ENCODE measurements at places on chromosomes 11 and 22.
A peak's percentile ranks its signal among the peaks of the same experiment; 100 is the strongest.

- DNase-seq, result no peak
Observed at GRCh38 chr22:26748845-26749244, 91.5 kb downstream of the MIAT start.

DNA sequence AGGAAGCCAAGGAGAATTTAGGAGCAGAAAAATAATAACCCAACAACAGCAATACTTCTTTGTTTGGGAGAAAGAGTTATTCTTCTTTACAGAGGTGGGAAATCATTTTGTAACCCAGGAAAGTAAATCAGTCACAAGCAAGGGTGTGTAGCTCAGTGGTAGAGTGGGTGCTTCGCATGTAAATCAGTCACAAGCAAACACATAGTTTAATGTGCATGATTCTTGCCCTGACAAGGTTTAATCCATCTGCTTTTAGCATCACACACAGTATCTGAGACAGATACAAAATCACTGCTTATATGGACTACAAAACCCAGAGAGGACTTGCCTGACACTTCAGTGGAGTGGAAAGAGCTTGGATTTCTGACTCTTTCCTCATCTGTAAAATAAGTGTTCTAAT, 82.0 kb downstream of the RELT start:
- DNase-seq, result no peak

DNA sequence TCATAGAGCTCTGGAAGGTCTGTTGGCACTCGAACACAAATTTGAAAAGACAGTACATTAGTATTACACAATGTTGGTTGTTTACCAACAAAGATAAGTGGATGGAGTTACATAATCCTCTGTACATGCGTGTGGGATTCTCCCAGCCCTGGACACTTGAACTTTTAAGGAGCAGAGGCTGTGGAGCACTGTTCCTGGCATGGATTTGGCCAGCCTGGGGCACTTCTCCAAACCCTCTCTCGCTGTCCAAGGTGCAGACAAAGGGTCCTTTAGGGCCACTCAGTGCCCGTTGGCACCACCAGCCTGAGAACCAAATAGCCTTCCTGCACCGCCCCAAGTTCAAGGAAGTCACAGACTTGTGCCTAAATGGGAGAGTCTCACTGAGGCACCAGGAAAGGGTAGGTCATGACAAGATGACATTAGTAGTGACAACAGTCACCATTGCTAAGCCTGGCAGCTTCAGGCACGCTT, 1.6 kb upstream of the ANO1 start:
- no peak for DNase-seq

GRCh38 chr11:67694875-67695555, 20.6 kb upstream of the ALDH3B2 start:
- DNase-seq, result no peak

GRCh38 chr11:113278925-113279324, 35.5 kb upstream of the TTC12 start:
- no peak for DNase-seq

GRCh38 chr11:15893080-15893492, 463.3 kb downstream of the SOX6 start:
- no peak for DNase-seq

DNA sequence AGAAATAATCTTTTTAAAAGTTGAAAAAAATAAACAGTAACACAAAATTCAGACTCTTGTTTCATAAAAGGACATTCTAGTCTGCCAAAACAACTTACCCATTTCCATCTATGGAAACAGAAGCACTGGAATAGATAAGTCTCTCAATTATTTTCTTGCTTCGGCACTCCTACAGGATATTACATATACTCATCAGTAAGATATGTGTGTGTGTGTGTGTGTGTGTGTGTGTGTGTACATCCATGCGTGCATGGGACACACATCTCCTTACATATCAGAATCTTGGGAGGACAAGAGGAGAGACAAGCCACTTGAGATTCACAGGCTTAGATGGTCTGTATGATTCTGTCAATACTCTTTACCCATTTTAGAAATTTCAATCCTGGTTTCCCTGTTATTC, 144.6 kb downstream of the ATG16L2 start:
- no peak for DNase-seq

- DNase-seq, result no peak
Observed at GRCh38 chr11:102384419-102385079, 37.5 kb downstream of the BIRC2 start.

GRCh38 chr11:1640076-1640946, 10.7 kb downstream of the KRTAP5-5 start:
- no peak for DNase-seq

DNA sequence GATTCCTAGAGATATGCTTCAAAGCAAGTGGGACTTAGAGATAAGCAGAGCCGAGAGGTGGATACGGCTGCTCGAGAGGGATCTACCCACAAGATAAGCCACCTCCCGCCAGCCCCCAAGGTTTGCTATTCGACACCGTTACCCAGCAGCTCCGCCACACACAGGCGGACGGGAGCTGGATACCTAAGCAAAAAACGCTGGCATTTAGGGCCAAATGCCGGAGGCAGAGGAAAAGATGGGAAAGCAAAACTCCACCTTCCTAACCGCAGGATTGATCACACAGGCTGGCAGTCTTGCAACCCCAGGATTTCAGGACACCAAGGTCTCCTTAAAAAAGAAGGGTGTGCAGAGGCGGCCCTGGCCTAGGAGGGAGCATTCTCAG, 709 bp downstream of the FTH1 start:
- DNase-seq, result no peak

- no peak for DNase-seq
Observed at GRCh38 chr11:17371614-17372013, 16.8 kb downstream of the KCNJ11 start.

DNA sequence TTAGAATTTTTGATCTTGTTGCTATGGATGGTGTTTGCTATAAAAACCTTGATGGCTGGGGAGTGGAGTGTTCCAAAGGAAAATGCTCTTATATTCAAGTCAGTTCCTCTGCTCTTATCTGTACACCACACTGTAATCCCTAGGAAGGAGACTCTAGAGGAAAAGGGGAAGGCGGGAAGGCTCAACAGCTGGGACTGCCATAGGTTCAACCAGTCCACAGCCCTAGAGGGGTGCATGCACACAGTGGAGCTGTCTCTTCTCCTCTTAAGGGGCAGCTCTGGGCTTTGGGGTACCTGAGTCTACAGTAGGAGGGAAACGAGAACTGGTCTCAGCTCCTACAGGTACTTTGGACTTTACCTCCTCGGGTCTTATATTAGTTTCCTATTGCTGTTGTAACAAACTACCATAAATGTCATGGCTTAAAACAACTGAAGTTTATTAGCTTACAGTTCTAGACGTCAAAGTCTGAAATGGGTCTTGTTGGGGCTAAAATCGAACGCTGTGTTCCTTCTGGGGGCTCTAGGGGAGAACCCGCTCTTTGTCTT, 77.2 kb upstream of the ZBED5 start:
- no peak for DNase-seq

GRCh38 chr22:45381348-45381747, 32.1 kb downstream of the SMC1B start:
- DNase-seq, result no peak

- DNase-seq, result no peak
Observed at GRCh38 chr22:25084405-25085107, 115.1 kb upstream of the CRYBB3 start.

- DNase-seq, result no peak
Observed at GRCh38 chr22:37420686-37421467, 6.4 kb downstream of the ELFN2 start.

DNA sequence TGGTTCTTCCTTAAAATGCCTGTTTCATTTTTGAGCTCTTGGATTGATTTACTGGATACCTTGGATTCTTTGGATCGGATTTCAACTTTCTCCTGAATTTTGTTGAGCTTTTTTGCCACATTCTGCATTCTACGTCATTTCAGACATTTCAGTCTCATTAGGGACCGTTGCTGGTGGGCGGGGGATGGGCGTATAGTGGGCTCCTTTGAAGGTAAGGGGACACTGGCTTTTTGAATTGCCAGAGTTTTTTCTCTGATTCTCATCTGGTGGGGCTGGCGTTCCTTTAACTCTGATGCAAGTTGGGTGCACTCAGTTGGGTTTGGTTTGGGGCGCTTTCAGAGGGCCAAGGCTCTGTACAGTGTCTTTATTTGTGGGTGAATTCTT, 216.5 kb downstream of the DYNC2H1 start:
- DNase-seq, result no peak

DNA sequence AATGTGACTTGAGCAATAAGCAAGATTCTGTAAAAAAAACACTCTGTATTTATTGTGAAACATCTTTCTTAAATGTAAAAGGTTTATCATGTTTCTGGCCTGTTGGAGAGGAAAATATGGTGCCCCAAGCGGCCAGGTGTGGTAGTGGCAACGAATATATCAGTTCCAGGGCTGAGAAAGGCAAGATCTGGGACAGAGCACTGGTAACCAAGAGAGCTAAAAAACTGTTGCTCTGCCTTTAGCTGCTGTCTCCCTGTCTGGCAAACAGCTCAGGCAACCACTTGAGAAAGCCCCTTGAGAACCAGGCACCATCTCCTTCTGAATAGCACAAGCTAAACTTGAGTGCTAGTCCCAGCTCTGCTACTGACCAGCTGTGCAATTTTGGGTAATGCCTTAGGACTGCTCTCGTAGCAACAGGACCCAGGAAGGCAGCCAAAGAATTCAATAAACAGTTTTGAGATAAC, 129.9 kb downstream of the KCNC1 start:
- no peak for DNase-seq

DNA sequence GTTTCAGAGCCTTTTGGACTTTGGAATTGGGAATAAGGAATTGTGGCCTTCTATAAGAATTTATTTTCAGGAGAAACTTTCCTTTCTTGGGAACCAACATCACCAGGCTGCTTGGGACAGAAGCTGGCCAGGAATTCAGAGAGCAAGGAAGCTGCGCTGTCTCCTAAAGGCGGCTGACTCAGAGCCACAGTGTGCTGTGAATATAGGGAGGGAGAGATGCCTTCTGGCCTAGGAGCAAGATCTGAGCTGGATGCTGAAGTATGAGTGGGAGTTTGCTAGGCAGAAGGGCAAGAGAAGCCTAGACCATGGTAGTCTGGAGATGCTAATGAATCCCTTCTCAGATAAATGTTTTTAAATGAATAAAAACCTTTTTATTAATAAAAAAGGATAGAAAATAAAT, 213.7 kb upstream of the TBCEL start:
- no peak for DNase-seq

DNA sequence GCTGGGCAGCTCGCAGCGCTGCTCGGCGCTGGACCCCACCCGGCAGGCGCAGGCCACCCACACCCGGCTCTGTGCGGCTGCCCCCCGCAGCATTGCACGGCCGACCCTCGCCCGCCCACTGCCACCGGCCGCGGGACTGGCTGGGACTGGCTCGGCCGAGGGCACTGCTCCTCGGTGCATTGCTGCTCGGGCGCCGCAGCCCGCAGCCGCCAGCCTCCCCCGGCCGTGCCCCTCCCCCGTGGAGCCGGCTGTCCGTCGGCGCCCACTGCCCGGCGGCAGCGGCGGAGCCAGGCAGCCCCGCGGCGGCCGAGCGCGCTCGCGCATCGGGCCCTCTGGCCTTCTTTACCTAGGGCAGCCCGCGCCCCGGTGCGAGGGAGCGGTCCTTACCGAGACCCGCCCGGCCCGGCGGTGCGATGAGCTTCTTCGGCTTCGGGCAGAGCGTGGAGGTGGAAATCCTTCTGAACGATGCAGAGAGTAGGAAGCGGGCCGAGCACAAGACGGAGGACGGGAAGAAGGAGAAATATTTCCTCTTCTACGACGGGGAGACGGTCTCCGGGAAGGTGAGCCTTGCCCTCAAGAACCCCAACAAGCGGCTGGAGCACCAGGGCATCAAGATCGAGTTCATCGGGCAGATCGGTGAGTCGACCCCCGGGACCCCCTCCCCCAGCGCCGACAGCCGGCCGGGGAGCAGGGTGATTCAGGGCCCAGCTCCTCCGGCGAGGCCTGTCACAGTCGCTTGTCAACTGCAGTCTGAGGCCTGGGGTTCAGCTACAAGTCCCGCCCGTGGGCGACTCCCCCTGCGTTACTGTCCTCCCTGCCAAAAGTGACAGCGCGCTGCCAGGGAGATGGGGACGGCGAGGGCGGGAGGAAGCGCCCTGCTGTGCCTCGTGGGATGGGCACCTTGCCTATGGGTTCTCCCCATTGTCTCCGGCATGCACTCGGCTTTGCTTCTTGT, 516 bp downstream of the VPS26B start:
- peak; percentile 46 for DNase-seq

DNA sequence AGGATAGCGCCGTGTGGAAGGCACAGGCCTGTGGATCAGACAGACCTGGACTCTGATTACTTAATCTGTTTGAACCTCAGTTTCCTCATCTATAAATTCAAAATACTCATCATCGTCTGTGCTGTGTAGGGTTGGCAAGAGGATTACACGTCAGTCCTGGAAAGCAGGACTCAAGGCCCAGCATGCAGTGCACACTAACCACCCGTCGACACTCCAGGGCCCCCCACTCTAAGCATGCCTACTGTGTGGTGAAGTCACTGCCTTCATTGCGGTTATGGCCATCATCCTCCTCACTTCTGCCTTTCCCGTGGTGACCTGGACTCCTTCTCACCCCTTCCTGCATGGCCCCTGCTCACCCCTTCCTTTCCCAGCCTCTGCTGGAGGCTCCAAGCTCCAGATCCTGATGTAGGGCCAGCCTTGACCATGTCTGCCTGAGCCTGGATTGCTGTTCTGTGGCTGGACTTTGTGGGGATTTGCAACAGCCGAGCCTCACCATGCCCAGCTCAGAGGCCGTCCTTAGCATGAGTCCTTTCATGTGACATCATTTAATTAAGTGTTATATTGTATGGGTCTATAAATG, 1158.0 kb downstream of the TBC1D22A start:
- no peak for DNase-seq

- DNase-seq, result no peak
Observed at GRCh38 chr22:30602049-30602448, 4.9 kb upstream of the TCN2 start.

DNA sequence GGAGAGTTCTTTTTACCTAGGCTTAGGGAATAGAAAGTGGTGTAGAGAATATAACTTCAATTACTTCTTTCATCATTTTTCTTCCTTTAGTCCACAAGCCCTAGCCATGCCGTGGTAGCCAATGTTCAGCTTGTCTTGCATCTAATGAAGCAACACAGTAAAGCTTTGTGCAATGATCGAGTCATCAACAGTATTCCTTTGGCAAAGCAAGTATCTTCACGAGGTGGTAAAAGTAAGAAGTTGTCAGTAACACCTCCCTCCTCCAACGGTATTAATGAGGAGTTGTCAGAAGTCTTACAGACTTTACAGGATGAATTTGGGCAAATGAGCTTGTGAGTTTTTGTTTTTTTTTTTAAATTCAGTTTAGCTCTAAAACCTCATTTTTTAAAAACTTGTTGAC, 37.4 kb downstream of the CEP57 start:
- no peak for DNase-seq

DNA sequence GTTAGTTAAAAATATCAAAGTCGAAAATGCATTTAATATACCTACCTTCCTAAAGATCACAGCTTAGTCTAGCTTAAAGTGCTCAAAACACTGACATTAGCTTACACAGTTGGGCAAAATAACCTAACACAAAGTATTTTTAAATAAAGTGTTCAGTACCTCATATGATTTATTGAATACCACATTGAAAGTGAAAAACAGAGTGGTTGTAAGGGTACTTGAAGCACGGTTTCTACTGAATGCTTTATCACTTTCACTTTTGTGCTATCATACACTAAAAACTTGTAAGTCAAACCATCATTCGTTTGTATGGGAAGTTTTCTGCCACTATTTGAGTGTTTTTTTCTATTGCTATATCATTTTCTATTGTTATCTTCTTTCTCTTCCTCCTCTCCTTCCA, 36.6 kb downstream of the ZBTB44 start:
- no peak for DNase-seq

- no peak for DNase-seq
Observed at GRCh38 chr11:90288212-90288821, 65.5 kb upstream of the CHORDC1 start.
